Stimulated activated CD4-positive, alpha-beta T cell treated with anti-CD3 and anti-CD28 coated beads, TNF-alpha, amount 100 ng/mL, for 1 hour (primary cell): ENCODE measurements at places on chromosomes 1 and 21.
A peak's percentile ranks its signal among the peaks of the same experiment; 100 is the strongest.

- DNase-seq, result no peak
Measured at GRCh38 chr1:182368903-182369302, 22.7 kb downstream of the GLUL start.

DNA sequence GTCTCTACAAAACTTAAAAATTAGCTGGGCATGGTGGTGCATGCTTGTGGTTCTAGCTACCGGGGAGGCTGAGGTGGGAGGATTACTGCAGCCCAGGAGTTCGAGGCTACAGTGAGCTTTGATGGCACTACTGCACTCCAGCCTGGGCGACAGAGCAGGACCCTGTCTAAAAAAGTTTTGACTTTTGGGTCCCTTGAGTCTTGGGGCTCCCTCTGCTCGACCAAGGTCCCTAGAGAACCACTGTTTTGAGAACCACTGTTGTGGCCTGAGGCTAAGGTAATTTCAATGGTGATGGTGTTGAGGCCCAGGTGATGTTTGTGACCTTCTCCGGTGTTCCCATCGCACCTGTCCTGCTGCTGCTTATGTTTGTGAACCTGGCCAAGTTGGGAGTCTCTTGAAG, 3.1 kb upstream of the CAMTA1 start:
- no peak for DNase-seq

DNA sequence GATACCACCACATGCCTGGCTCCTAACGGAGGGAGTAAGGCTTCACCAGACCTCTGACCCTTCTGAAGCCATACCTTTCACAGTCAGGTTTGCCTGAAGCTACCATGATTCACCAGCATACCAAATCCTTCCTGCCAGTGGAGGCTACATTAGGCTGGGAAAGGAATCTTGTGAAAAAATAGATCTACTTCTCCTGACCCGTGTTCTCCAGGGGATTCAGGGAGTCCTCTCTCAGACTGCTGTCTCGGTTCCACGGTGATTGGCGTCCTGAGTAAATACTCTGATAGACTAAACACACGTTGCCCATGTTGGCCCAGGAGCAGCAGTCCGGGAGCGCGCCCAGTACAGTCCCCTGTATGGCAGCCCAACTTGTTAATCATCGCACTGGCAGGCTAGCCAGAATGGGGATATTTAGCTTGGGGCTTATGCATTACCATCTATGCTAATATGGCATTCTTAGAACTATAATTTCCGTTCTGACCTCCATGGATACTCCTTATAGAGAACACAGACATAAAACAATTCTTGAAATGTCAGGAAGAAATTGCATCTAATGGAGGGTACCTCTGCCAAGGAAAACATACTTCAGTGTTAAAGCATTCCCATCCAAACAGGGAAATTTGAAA, 173.2 kb downstream of the ROR1 start:
- no peak for DNase-seq

DNA sequence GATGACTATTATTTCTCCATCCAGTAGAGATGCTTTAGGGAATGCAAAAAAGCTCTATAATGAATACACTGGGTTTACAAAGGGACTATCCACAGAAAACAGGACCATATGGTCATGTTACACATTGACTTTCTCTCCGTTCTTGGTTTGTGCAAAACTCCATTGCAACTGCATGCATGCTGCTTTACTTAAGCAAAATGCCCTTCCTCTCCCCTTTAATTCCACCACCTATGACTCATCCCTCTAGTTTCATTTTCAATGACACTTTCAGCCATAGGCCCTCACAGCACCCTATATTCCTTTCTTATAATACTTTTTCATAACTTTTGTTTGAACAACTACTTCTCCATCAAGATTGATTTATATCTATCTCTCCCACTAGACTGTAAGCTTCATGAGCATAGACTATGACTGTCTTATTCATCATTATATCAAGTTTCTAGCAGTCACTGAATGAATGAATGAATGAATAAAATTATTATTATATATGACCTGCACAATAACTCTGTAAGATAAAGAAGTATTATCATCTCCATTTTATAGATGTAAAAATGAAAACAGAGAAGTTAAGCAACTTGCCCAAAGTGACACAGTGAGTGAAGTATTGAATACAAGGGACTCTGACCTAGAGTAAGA, 248.9 kb downstream of the PLPP3 start:
- DNase-seq, result no peak

- DNase-seq, result no peak
Measured at GRCh38 chr1:149936170-149936991, at the start of gene MTMR11. TSS of gene MTMR11 (minus strand) at chr1:149936879. CDS start at chr1:149936647, 232 bp downstream.

DNA sequence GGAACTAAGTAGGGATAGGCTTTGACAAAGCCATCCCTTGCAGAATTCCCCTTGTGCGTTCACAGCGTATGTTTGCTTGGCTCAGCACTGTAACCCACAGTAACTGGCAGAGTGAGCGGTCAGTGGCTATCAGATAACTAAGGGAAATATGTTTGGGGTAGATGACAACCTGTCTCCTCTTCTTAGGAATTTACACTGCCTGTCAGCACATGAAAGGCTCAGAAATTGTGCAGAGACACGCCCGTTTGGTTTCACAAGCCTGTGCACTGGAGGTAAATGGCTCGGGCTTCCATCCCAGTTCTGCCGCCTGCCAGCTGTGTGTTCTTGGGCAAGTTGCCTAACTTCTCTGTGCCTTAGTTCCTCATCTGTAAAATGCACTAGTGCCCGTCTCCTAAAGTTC, 101.2 kb downstream of the PRDM2 start:
- no peak for DNase-seq

DNA sequence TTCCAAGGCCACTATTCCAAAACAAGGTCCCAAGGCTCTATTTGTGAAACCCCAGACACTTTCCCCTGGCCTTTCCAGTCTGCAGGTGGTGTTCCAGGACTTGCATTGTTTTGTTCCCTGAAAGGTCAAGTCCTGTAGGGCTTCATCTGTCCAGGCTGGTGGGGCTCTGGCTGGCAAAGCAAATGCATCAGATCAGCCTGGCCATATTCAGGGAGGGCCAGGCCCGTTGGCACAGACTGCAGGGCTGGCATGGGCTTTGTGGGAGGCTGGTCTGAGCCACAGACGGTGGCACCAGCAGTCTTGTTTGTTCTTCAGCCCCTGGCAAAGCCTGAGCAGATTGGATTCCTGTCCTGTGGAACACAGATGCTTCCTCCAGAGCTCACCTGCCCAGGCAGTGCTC, 93.0 kb downstream of the SPATA46 start:
- DNase-seq, result no peak

GRCh38 chr1:41919764-41920397, 1.2 kb upstream of the HIVEP3 start:
- peak; percentile 47 for DNase-seq

DNA sequence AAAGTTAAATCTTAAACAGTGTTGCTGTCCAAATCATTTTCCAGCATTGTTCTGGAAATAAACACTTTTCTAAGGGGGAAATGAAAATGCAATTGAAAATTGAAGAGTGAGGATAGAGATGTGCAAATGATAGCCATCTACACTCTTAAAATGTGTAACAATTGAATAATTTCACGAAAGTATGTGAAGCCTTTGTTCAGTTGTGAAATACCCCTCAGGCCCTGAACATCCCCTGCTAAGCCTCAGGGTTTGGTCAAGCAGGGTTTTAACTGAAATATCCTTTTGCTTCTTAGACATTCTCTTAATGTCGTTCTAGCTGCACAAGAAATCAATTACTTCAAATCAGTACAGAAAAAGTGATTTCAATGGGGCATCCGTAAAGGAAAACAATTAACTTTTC, 65.9 kb upstream of the DYNLT5 start:
- no peak for DNase-seq

- DNase-seq, result no peak
Measured at GRCh38 chr1:65606426-65606825, 186.0 kb downstream of the LEPR start.

GRCh38 chr21:42781150-42781970, 98.0 kb downstream of the WDR4 start:
- no peak for DNase-seq

DNA sequence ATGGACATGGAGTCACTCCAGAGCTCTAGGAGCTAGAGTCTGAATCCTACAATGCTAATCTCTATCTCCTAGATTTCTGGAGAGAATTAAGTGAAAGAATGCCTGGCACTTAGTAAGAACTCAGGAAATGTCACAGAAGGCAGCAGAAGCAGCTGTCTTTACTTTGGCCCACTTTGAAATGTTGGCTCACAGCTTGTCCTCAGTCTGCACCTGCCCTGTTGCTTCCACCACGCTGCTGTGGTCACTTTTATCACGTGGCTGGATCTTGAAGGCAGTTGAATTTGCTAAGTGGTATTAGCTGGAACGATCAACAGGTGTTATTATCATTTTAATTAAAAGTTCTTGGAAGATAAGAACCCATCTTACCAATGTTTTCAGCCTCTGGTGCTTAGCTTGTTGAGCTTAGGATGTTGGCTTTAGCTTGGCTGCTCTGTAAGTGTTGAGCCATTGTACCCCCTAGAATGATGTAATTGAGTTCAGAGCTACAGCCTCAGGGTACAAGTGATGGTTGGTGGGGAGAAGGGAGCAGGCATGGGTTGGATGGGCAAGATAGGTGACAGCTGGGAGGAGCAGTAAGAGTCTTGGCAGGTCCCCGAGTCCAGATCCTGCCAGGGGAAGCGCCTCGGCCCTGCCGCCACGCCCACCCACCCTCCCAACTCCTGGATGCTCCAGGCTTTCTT, 41.9 kb upstream of the EPS8L3 start:
- no peak for DNase-seq

DNA sequence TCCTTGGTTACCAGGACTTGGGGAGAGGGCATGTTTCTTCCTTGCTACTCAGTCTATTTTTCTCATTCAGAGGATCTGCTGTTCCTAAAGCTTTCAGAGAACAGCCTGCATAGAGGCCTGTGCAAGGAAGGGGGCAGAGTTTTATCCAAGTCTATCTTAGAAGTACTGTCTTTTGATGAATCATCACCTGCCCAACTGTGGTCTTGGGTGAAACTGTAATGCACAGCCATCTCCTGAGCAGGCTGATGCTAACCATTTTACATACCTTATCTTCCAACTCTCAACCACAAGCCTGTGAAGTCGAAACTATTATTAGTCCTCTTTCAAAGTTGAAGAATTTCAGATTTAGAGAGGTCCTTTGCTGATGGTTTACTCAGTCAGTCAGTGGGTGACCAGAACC, 368.0 kb downstream of the HHAT start:
- no peak for DNase-seq

GRCh38 chr1:223815020-223815853, 30.5 kb downstream of the TP53BP2 start:
- no peak for DNase-seq

DNA sequence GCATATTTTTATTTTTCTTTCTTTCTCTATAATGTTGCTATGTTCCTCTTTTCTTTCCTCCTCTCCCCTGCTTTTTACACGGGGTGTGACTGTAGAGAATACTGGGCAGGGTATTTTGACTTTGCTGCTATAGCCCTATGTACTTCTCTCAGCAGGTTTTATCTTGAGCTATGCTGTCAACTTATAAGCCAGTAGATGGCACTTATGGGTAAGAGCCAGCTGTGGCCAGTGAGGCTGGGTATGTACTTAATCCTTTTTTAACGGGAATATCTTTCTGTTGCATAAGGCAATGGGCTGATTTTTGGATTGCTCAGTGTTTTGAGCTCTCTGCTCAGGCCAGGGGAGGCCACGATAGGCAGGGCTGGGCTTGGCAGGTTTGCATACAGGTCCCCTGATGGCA, 99.0 kb downstream of the KCNK2 start:
- no peak for DNase-seq

- no peak for DNase-seq
Measured at GRCh38 chr1:203797948-203798655, 2.7 kb downstream of the ZBED6 start.

DNA sequence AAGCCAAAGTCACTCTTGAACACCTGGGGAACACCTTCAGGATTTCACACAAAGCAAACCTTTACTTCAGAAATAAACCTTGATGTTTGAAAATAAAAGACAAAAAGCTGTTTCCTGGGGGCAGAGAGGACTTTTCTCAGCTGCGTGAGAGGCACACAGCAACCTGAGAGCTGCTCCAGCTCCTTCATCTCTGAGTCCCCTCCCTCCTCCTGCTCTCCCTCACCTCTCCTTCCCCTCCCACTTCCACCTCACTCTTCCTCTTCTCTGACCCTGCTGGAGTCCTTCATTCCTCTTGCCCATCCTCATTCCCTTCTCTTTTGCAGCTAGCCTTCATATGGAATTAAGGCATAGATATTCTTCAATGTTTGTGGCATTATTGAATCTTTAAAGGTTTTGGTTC, 208.4 kb downstream of the OMA1 start:
- DNase-seq, result no peak

- peak; percentile 5 for DNase-seq
Measured at GRCh38 chr1:84724128-84724860, 34.0 kb upstream of the SSX2IP start.

DNA sequence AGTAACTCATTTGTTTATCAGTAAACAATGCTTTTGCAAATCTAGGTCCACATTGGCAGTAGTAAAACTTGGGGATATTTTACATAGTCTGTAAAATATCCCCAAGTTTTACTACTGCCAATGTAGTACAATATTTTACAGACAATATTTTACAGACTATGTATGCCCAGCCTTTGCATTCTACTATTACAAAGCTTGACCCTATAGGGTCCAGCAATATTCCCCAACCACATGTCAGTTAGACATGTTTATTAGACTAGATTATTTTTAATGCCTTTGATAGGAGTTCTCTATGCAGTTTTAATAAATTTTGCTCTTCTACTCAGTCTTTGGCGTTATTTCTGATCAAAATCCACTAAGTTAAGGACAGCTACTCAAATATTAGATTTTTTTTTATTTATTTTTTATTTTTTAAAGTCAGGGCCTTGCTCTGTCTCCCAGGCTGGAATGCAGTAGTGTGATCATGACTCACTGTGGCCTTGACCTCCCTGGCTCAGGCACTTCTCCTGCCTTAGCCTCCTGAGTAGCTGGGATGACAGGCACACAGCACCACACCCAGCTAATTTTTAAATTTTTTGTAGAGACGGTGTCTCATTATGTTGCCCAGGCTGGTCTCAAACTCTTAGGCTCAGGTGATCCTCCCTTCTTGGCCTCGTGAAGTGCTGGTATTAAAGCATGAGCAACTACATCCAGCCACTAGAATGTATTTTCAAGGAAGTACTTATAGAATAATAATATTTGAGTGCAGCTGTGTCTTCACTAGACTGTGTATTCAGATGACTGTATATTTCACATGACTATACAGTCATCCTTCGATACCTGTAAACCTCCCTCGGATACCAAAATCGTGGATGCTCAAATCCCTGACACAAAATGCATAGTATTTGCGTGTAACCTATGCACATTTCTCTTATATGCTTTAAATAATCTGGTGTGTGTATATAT, 19.8 kb downstream of the MIER1 start:
- DNase-seq, result no peak

DNA sequence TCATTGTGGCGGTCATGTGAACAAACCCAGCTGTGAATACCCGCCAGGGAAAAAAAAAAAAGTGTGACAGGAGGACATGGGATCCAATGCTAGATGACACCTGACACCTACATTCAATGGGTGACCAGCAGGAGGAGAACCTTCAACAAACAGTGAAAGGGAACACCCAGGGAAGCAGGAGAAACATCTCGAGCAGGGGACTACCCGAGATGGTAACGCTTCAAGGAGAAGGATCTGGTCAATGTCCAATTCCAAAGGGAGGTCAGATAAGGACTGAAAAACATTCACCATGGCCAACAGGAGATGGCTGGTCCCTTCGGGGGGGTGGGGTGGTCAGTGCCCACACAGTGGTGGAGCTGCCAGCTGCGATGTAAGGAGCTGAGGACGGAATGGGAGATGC, 46.3 kb downstream of the PTPN14 start:
- no peak for DNase-seq

- DNase-seq, result no peak
Measured at GRCh38 chr1:64480999-64481772, 11.3 kb downstream of the CACHD1 start.

GRCh38 chr1:22223176-22223575, 80.3 kb upstream of the WNT4 start:
- no peak for DNase-seq

GRCh38 chr1:229397762-229398161, 36.1 kb downstream of the ACTA1 start:
- no peak for DNase-seq
